SHP77 treated with DMSO at 0.1 percent for 48 hours (cell line): ENCODE measurements at places on chromosomes 4 and X.
A peak's percentile ranks its signal among the peaks of the same experiment; 100 is the strongest.

GRCh38 chrX:136679531-136679930, 31.6 kb downstream of the CD40LG start:
- DNase-seq: no peak

DNA sequence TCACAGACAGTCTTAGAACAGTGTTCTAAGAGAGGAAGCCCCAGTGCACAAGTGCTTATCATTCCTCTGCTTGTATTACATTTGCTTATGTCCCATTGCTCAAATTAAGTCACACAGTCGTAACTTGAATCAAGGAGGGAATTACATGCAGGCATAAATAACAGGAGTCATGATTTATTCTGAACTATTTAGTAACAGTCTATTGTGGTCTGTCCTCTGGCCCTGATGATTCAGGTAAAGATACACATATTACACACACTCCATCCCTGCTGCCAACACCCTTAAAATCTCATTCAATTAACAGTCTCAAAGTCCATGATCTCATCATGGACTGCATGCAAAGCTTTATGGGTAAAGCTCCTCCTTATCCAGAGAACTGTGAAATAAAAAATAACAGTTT, 60.1 kb downstream of the GRIA2 start:
- DNase-seq: no peak

DNA sequence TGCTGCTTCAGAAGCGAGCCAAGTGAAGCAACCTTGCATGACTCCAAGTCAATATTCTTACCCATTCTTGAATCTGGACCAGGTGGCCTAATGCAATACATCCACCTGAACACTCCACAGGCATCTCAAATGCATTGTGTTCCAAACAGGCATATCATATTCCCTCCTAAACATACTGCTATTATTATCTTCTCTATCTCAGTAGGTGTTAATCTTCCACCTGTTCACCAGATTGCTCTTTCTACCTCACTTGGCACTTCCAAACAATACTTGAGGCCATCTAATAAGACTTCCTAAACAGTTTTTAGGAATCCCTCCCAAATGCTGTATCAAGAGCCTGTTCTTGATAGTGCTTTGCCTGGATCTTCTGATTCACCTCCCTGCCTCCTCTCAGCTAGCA, 90.7 kb downstream of the GPRIN3 start:
- DNase-seq: no peak

DNA sequence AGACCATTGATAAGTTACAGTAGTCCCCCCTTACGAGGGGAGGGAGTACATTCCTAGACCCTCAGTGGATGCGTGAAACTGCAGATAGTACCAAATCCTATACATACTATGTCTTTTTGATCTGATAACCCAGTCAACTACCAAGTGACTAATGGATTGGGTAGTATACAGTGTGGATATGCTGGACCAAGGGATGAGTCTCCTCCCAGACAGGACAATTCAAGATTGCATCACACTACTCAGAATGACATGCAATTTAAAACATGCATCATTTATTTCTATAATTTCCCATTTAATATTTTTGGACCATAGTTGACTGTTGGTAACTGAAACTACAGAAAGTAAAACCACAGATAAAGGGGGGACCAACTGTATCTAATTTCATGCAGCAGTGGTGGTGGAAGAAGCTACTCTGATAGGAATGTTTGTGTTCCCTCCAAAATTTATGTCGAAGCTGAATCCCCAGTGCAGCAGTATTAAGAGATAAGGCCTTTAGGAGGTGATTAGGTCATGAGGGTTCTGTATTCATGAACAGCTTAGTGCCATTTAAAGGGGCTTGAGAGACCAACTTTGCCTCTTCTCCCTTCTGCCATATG, 11.9 kb downstream of the HADH start:
- no peak for DNase-seq

DNA sequence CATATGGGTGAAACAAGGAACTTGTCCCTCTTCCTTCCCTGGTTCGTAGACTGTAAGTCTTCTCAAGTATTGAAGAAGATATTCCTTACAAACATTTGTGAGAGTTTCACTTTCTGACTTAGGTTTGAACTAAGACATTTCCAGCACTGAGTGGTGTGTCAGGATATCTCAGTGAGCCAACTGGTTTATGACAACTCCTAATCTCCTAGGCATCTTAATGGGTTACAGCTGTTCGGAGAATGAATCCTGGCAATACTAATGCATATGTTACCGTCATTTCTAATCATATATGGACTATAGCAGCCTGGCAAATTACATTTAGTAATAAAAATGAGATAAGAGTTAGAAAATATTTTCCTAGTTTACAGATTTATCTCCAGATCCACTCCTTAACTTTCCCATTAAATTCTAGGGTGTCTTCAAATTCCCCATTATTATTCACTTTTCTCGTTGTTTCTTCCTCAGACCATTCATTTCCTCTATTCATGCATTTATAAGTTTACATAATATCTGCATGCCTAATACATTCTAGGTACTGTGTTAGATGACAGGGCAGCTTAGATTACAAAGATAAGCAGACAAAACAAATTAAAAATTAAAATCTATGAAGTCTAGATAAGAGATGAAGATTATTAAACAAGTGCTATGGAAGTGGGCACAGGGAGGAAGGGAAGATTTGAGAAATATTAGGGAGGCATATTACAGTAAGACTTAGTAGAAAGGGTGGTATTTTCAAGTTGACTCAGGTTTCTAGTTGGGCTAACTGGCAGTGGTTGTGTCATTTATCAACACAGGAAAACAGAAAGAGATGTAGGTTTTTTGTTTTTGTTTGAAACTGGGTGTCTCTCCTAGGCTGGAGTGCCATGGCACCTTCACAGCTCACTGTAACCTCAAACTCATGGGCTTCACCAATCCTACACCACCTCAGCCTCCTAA, 173.9 kb downstream of the WDFY3 start:
- DNase-seq: no peak

GRCh38 chr4:17347445-17347844, 164.4 kb downstream of the QDPR start:
- no peak for DNase-seq

DNA sequence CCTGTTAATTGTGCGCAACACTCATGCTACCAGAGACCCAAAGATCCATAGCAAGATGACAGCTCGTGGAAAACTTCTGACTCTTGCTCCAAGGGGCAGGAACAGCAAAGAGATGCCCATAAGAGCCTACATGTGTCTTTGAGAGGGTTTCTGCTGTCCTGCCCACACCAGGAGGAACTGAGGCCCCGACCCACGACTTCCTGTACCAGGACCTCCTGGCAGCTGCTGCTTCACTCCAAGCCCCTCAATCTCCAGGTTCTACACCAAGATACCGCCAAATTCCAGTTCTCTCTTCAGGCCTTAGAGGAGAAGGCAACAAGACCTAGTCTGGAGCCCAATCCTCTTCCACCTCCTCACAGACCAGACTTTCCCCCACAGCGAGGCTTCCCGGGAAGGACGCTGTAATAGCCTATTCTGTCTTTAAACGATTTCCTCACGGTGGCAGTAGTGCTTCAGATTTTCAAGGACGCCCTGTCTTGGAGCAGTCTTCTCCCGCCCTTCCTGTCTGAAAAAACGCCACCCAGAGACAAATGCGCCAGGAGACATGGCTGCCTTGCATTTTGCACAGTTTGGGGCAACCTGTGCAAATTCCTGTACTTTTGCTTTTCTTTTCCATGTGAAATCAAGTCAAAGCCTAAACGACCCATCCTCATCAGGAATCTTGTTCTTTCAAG, 230.2 kb upstream of the STK26 start:
- no peak for DNase-seq

DNA sequence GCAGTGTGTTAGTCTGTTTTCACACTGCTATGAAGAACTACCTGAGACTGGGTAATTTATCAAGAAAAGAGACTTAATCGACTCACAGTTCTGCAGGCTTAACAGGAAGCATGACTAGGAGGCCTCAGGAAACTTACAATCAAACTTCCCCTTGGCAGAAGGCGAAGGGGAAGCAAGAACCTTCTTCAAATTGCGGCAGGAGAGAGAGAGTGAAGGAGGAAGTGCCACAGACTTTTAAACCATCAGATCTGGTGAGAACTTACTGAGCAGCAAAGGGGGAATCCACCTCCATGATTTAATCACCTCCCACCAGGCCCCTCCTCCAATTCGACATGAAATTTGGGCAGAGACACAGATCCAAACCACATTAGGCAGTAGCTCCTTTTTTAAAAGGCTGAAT, 59.2 kb upstream of the LEF1 start:
- no peak for DNase-seq

- peak; percentile 41 for DNase-seq
Observed at GRCh38 chr4:38842994-38843393, 13.6 kb downstream of the TLR6 start.

DNA sequence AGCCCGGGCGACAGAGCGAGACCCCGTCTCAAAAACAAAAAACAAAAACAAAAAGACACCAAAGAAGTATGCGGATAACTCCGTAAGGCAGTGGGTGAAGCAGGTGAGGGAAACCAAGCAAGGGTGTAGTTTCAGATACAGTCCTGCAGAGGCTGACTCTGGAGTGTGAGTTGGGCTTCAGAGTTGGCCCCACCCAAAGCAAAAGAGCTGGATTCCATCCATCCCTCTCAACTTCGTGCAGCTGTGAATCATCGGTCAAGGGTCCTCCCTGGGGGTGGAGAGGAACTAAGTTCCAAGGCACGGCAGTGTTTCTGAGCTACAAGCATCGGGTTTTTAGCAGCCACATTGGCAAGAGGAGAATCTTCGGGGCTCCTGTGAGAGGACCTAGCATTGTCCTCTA, 43.9 kb upstream of the FAM9A start:
- DNase-seq: no peak

GRCh38 chrX:104749951-104750610, 184.1 kb downstream of the IL1RAPL2 start:
- DNase-seq: no peak

GRCh38 chr4:59535541-59535940, 1664.6 kb upstream of the ADGRL3 start:
- DNase-seq: no peak

DNA sequence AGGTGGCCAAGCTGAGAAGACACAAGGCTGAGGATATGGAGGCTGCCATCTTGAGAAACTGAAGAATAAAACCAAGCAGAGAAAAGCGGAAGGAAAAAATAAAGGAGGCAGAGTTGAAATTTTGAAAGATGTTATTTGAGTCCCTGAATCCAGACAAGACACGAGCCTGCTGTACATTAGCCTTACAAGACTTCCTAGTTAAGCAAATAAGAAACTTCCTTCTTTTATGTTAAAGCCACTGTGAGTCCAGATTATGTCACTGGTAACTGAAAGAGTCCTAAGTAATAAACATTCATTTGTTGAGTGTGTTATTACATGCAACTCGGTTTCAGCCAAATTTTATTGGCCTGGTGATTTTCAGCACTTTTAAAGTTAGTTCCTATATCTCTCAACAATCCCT, 30.4 kb downstream of the DRD5 start:
- no peak for DNase-seq

DNA sequence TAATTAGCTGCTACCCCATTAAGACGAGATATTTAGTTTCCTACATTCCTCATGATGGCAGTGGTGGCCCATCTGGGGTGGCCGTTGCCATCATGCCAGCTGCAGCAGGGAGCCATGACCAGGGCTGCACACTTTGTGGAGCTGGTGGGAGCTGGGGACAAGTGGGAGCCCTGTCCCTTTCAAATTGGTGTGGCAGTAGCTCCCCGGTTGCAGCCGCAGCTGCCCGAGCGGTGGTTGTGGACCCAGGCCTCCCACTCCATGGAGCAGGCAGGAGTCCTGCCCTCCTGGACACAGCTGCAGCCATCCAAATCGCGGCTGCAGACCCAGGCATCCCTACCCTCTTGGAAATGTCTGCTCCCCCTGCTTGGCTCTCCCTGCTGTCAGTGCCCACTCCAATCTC, 9.3 kb upstream of the SYTL5 start:
- no peak for DNase-seq

DNA sequence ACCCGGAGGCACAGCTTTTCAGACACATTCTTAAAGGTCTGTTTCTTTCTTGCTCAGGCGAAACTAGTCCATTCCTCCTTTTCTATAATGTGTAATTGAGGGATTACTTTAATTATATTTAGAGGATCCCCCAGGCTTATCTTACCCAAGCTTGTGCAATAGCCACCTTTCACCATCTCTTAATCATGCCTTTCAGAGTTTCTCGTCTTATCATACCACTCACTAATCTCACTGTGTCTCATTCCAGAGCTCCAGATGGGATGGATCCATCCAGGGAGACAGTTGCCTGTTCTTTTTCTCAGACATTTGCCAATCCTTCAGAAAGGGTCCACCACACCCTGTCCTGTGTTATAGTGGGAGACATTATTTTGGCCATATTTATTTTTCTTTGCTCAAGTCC, 12.5 kb downstream of the SPARCL1 start:
- DNase-seq: no peak

- DNase-seq: no peak
Observed at GRCh38 chr4:1937550-1937949, 66.4 kb downstream of the NSD2 start.

GRCh38 chr4:86593688-86594558, at the start of gene PTPN13:
TSS of gene PTPN13 (plus strand) at chr4:86594315. CDS start at chr4:86635257, 40,942 bp downstream.
- peak; percentile 79 for DNase-seq

DNA sequence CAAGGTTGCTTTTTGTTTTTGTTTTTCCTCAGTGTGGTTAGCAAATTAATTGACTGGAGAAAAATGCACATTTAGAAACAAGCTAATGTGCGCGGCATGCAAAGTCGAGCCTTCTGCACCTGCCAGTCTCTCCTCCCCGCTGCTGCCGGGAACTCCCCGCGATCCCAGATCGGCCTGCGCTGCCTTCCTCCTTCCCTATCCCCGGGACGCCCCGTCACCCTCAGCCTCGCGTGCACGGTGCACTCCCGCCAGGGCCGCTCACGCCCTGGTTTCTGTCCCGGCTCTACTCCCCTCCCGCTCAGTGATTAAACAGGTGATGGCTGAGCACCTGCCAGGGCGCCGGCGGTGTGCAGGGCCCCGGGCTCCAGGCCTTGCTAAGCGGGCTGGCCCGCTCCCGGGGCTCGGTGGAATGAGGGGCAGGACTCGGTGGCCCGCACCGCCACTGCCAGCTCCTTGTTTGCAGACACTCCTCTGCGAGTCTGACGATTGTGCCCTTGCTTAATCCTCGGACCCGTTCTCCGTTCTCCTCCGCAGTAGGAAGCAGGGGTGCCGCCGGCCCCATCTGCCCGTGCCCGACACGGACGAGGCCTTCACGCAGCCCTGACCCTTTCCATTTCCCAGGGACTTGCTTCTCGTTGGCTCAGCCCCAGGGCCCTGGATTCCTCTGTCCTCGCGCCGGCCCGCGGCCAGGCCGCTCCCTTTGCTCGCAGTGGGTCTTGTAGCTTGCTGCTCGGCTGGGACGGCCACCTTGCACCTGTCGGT, 143.4 kb downstream of the TRIML1 start:
- DNase-seq: no peak

DNA sequence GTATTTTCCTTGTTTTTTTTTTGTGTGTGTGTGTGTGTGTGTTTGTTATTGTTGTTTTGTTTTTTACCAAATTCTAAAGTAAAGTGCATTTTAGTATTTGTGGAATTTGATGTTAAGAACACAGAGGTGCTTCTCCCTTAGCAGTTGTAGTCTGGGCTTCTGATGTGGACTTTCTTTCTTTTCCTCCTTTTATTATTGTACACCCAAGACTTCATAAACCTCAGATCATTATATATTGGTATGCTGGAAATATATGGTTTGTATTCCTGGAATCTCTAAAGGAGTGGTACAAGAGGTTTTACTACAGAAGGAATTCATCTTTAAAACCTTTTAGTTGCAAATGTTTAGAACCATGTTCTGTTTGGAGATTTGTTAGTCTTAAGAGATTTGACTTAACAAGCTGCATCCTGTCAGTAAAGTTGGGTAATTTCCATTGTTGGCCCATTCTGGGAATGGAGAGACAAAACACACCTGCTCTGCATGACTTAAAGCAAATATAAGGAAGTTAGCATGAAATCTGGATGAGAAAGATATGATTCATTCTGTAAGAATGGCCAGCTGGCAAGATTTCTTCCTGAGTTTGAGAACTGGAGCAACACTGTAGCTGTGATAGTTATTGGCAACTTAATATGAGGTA, 64.0 kb downstream of the SMAD1 start:
- DNase-seq: no peak
